Umbilical cord (tissue), 2 donors: ENCODE measurements at places on chromosomes 1 and 21. TPM values are rescaled to one million over a fixed set of nuclear protein-coding genes. Genes with fewer than 3 reads are reported as not detected.

The NR5A2 gene
- 4.3 TPM for total RNA-seq

The OR6N1 gene
- total RNA-seq = 2.2 TPM

The FAM3B gene
- total RNA-seq = 0.72 TPM

The NBPF4 gene
- total RNA-seq = 0.96 TPM

The CFHR5 gene
- 0.72 TPM for total RNA-seq

The NADK gene
- total RNA-seq = 20.2 TPM

The CCDC24 gene
- total RNA-seq = 9.9 TPM

The VWA5B1 gene
- 0.24 TPM for total RNA-seq

The PEAR1 gene
- 1.9 TPM for total RNA-seq
